ENCODE measurements at places on chromosomes 11 and 22. TPM values are rescaled to one million over a fixed set of nuclear protein-coding genes. Genes with fewer than 3 reads are reported as not detected.

Gene MYO18B
- total RNA-seq: 0.34 TPM

Gene GAB4
- 0.23 TPM for total RNA-seq

Gene MUC5AC
- total RNA-seq: not detected

Gene SPDYC
- total RNA-seq: not detected

Gene KCNJ4
- total RNA-seq: not detected

Gene DEFB108B
- total RNA-seq: not detected

Gene GALNT18
- 13.3 TPM for total RNA-seq

Gene FAM111B
- 1.0 TPM for total RNA-seq

Gene NXPE2
- 0.21 TPM for total RNA-seq

Gene MYRF
- total RNA-seq: 4.7 TPM

Gene C11orf24
- 37.1 TPM for total RNA-seq

Gene WNT7B
- total RNA-seq: 58.6 TPM

Gene OR8K3
- not detected for total RNA-seq
